ENCODE measurements at places on chromosomes 6 and 20.

DNA sequence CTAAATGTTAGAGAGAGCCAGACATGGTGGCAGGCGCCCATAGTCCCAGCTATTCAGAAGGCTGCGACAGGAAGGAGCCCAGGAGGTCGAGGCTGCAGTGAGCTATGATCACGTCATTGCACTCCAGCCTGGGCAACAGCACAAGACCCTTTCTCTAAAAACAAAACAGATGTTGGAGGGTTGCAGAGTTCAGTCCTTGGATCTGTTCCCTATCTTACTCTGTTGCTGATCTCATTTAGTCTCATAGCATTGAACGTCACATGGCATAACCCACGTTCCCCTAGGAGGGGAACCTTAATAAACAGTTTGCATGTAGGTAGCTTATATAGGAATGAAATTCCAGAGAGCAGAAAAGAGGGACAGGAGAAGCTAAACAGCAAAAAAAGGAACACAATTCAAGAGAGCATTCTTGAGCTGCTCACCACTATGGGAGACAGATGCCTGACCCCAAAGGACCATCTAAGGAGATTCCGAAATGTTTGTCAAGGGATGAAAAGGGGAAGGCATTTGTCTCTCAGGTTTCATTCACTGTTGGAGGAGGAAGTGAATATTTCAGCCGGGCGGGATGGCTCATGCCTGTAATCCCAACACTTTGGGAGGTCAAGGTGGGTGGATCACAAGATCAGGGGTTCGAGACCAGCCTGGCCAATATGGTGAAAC lies 54.6 kb upstream of the PIM1 start:
- no peak for DNase-seq

DNA sequence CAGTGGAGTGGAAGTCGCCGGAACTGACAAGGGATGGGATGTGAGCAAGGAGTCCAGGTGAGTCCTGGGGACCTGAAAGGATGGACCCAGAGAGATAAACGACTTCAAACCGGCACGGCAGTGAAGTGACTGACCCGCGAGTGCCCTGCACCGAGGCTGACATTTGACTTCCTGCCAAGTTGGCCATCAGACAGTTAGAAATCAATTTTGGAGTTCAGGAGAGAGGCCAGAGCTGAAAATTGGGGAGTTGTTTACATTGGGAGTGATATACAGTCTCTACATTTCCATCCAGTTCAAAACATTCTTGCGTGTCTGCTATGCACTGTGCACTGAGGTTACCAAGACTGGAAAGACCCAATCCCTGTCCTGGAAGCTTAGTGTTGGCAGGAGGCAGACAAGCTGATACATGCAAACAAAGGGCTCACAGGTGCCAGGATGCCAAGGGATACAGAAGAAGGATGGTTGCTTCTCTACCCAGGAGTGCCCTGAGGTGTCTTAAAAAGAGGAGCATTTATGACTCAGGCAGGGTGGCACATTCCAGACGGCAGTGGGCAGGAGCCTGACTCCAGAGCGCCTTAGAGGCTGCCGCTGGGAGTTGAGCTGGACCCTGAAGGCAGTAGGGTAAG lies 186.6 kb downstream of the MTHFD1L start:
- DNase-seq: no peak

DNA sequence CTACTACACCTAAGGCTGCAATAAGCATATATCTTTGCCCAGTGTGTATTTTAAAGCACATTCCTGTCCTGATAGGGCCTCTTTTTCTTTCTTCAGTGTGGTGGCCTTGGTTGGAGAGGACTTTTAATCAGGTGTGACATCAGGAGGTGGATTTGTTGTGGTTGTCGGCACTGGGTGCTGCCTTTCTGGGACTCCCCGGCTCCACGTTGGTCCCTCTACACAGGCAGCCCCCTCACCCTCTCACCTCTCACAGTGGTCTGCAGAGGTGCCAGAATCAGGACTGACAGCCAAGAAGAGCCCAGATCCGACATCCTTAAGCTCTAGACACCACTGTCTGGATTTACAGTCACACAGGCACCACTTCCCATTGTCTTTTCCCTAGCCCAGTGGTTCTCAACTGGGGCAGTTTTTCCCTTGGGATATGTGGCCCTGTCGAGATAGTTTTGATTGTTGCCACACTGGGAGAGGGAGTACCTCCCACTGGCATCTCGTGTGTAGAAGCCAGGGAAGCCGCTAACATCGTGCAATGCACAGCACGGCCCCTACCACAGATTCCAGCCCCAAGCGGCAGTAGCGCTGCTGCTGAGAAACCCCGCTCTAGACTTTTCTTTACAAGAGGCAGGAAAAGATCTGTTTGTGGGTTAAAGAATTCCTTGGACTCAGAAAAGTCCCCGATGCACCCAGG lies 314.1 kb downstream of the QKI start:
- DNase-seq: no peak

- DNase-seq: no peak
Measured at GRCh38 chr6:27616328-27617045, 143.6 kb upstream of the ZNF184 start.

GRCh38 chr20:25036331-25036936 lies 21.5 kb downstream of the ACSS1 start:
- DNase-seq: no peak

DNA sequence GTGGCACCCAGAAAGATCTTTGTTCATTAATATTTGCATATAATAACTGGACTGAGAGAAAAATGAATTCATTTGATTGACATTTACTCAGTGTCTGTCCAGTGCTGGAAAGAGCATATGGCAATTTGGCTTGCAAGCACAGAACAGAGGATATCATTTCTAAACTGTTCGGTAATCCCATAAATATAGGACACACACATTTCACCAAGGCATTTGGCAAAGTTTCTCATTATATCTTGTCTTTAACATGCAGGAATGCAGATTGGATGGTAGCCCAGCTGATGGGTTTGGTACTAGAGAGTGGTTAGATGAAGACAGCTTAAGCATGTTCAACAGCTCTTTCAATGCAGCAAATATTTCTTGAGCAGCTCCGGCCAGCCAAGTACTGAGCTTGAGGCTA lies 259.2 kb downstream of the PRKN start:
- DNase-seq: no peak

DNA sequence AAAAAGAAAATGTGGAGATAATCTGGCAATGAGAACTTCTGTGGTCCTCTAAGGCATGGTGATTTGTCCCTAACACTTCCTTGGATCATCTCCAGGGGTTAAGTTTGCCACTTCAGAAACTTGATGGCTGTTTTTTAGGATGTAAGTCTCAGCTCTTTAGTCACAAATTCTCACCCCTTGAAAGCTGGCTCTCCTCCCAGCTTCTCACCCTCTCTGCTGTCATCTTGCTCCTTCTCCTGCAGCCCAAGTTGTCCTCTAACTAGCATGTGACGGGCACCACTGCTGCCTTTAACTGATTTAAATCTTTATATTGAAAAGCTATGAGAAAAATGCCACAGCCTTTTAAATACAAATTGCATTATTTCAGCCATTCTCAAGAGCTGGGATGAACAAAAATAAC lies 107.8 kb downstream of the MAP3K5 start:
- DNase-seq: no peak

GRCh38 chr6:29730575-29731126 lies 7.4 kb downstream of the HLA-F start:
- no peak for DNase-seq

DNA sequence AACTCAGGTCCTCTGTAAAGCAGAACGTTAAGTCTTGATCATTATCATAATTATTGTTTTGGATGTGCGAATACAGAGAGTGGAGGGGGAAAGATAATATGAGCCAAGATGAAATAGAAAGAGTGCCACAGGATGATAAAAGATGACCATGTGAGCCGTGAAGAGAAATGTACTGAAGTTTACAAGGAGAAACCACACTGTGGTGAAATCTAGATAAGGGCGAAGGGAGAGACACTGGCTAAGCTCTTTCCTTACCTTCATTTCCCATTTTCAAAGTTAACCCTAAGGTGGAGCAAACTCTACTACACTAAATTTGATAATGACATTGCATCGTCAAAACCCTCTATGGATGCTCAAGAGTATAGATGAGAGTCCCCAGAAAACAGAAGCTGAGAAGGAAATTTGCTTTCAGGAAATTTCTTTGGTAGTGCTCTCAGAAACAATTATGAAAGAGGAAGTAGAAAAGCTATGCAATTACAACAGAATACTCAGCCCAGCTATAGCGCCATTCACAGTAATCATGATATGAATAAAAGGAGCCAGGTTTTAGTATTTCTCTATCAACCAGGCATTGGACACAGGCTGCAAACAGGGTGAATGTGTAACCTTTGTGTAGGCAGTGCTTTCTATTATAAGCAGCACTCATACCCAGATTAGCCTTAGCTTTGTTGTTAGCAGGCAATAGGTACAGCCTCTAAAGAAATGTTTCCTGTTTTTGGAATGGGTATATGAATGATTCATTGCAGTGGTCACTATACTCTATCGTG lies 1080.7 kb downstream of the GRIK2 start:
- no peak for DNase-seq

Data from DMS79 (cell line).